Esophagus mucosa (tissue), 1 donor: ENCODE measurements at places on chromosomes 6 and 20.
A peak's percentile ranks its signal among the peaks of the same experiment; 100 is the strongest.

DNA sequence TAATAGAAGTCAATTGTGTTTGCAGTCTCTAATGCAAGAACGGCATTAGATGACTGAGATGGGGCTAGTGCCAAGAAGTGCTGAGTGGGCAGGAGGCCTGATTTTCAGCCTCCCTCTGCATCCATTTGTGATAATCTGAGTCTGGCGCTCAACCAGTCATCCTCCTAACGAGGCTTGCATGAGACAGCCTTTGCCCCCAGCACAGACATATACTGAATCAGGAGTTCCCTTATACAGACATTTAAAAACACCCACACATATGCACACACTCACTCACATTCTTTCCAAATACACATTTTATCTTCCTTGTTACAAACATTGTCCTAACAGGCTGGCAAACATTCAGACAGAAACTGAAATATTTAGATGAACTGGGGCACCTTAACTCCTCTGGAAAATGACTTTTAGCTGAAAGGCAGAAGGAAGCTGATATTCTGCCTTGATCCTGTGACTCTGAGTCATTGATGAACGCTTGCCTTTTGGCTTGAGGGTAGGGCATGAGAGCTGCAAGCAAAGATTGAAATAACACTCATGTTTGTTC is 562.3 kb downstream of the DHX35 start:
- peak; percentile 72 for ATAC-seq

- peak; percentile 90 for ATAC-seq
Observed at GRCh38 chr20:9392892-9393857, 121.2 kb upstream of the LAMP5 start.

DNA sequence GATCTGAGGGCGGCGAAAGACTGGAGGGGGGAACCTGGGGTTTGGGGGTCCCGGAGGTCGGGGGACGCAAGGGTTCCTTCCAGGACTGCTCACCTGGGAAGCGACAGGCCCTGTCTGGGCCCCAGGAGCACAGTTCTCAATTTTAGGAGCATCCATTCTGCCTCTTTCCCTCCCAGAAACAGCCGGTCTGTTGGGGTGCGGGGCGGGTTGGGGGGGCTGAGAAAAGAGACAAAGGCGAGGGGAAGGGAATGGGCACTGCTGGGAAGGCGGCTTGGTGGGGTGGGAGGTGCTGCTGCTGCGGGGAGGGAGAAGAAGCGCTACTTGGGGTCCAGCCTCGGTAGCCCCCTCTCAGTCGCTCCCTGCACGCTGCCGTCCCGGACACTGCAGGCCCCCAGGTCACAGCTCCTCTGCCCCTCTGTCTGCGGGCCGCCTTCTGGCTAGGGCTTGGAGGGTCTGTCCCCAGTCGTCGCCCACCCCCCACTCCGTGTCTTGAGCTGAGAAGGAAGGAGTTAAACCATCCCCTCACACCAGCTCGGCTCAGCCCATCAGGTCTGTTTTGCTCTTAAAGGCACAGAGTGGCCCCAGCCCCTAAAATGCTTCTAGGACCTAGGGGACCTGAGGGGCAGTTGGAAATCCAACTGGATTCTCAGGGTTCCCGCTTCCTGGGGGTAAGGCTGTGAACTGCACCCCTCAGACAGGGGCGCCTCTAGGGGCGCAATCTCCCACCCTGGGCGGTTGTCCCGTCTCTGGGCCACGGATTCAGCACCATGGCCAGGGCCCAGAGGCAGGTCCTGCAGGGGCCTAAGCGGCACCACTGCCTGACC is 690 bp downstream of the GDAP1L1 start:
- no peak for ATAC-seq

DNA sequence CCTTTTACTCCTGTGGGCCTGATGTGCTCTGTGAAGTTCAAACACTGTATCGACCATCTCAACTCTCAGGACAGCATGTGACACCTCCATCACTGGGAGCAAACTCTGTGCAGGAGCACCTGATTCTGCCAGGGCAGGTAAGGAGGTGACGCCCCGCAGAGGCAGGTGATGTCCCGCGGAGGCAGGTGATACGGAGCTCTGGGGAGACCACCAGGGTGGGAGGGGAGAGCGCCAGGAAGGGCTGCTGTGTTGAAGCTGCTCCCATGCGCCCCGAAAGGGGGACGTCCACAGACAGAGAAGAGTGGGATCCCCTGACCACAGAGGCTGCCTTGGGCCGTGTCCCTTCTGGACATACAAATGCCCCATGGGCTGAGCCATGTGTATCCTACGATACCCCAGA is 58.3 kb downstream of the DACT2 start:
- no peak for ATAC-seq

- ATAC-seq, result no peak
Observed at GRCh38 chr20:33670715-33671499, 3.3 kb downstream of the NECAB3 start.

- ATAC-seq, result no peak
Observed at GRCh38 chr20:47944682-47945081, 159.4 kb upstream of the SULF2 start.

- ATAC-seq, result peak; percentile 67
Observed at GRCh38 chr6:109743739-109744138, 52.6 kb downstream of the FIG4 start.

DNA sequence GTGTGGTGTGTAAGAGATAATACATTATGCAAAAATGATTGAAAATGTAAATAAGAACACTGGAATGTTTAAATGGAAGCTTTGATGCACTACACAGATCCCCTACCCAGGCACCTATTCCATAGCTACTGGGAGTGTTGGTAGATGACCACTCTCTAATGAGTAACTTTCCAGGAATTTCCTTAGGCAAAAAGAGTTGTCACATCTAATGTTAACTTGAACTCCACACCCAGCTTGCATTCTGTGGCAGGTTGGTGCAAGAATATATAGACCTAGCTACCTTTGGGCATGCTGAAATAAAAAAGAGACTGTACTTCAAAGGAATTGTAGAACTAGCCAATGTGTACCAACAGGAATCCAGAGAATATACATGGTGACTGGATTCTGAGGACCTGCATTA is 1254.2 kb upstream of the EYS start:
- ATAC-seq, result no peak

DNA sequence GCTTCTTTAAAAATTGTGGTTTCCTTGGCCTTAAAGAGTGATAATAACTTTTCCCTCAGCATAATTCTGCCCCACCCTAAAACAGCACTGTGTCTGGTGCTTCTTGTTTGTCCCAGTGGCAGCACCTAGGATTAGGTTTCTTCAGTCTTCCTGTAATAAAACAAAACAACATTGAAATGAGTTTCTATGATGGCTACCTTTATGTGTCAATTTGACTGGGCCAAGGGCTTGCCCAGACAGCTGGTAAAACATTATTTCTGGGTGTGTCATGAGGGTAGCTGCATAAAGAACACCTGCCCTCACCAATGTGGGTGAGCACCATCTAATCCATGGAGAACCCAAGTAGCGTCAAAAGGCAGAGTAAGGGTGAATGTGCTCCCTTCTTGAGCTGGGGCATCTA is 117.8 kb downstream of the QRSL1 start:
- peak; percentile 81 for ATAC-seq

DNA sequence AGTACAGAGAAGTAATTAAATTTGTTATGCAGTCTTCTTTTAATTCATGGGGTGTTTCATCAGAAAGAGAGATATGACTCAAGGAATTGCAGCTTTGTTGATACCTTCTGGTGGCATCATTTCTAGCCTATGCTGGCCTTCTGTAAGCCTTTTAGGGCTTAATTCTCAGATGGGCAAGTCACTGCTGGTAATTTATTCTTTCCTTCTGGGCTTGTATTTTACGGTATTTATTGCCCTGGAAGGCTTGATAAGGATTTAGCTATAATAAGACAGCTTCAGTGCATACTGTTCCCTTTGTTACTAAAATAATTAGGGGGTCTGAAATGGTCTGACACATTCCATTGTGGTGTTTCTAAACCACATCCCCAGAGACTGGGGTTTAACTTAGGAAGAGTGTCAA is 57.9 kb upstream of the EMILIN3 start:
- no peak for ATAC-seq

DNA sequence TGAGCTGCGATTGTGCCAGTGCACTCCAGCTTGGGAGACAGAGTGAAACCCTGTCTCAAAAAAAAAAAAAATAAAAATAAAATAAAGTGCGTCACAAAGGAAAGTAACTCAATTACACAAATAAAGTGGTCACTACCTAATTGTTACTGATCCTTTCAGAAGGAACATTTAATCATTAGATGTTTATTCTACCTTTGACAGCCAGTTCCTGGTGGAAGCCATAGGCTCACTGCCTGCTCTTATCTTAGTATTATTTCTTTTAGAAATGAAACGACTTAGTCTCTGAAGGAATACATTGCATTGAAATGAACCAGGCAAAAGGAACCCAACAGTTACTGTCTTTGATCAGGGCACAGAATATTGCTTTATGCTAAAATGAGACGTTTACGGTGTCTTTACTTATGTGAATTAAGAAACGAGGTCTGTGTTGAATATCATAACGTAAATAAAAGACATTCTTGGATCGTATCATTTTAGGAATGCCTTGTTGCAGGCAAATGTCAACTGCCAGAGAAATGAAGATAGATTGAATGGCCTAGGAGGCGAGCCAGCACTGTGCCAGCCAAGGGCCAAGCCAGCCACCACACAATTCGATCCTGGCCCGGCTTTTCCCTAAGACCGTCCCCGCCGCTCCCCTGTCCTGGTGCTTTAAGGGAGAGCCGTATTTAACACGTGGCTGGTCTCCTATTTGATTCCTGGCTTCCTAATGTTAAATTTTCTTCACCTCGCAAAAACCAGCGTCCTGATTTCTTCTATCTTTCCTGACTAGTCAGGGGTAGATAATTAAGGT is 136.7 kb upstream of the GMDS start:
- no peak for ATAC-seq
